ENCODE measurements at places on chromosomes 5 and 9. TPM values are rescaled to one million over a fixed set of nuclear protein-coding genes. Genes with fewer than 3 reads are reported as not detected.

Gene DNAI1
- total RNA-seq = 0.42 TPM

GRCh38 chr9:107874137-107874536, 384.6 kb upstream of the KLF4 start:
- H3K4me1 ChIP-seq = no peaks in the 10 kb centered on the region
- DNase-seq = no peak
- no peaks in the 10 kb centered on the region for H3K27me3 ChIP-seq
- no peak overlapping the region for H3K27ac ChIP-seq

DNA sequence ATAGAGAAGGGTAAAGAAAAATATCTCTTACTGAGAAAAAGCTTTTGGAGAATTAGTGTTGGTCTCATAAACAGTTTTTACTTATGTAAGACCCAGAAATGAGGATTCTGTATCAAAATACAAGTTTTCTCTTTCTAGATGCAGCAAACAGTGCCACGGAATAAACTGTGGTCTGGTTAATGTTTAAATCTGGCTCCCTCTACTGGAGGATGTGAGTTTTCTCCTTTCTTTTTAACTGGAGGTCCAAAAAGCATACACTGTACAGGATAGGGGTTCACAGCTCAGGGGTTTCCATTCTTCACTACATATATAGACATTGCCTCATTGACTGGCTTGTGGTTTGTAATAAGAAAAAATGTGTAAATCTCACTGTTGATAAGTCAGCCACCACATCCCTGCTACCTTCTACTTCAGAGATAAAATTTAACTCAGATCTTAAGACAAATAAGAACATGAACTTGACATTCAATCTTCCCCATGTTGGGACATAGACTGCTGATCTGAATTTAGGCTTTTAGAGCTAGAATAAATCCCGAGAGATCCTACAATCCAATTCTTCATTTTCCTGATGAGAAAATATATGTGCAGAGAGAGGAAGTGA, 98.9 kb downstream of the CFAP95 start:
- DNase-seq = no peak
- no peaks in the 10 kb centered on the region for H3K36me3 ChIP-seq
- H3K4me3 ChIP-seq = no peak overlapping the region
- H3K4me1 ChIP-seq = no peaks in the 10 kb centered on the region

DNA sequence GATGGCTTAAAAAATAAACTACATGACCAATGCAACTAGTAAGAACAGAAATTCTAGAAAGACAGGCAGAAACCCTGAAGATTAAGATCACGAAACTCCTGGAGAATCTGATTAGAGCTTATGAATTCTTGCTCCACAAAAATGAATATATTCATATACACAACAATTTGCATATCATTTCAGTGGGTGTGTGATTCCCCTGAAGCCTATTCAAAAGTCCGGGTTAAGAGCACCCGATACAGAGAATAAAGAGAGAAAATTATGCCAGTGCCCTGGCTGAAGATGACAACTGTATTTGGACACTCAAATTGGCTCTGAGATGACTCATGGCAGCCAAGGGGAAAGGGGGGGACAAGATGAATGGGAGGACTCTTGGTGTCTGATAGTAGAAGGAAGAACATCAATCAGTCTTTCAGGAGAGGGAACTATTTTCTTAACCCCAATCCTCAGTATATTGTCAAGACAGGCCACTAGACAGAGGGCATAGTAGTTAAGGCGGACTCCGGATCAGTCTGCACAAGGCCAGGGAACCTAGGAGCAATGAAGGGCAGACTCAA, 6.0 kb downstream of the TMOD1 start:
- H3K4me1 ChIP-seq = peaks cover 50% of the 10 kb centered on the region
- no peak overlapping the region for H3K27ac ChIP-seq
- H3K36me3 ChIP-seq = no peaks in the 10 kb centered on the region
- H3K4me3 ChIP-seq = no peak overlapping the region

DNA sequence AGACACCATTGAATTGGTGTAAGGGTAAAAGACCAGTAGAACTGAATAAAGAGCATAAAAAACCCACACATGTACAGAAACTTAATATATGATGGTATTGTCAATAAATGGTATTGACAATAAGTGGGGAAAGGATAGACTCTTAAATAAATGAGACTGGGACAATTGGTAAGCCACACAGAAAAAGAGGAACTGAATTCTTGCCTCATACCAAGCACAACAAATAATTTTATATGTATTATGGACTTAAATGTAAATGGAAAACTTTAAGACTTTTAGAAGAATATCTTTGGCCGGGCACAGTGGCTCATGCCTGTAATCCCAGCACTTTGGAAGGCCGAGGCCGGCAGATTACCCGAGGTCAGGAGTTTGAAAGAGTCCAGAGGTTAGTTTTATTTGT, 37.9 kb upstream of the PPP2CA start:
- no peaks in the 10 kb centered on the region for H3K27me3 ChIP-seq
- H3K4me1 ChIP-seq = no peaks in the 10 kb centered on the region
- peaks cover 8% of the 10 kb centered on the region for H3K36me3 ChIP-seq

DNA sequence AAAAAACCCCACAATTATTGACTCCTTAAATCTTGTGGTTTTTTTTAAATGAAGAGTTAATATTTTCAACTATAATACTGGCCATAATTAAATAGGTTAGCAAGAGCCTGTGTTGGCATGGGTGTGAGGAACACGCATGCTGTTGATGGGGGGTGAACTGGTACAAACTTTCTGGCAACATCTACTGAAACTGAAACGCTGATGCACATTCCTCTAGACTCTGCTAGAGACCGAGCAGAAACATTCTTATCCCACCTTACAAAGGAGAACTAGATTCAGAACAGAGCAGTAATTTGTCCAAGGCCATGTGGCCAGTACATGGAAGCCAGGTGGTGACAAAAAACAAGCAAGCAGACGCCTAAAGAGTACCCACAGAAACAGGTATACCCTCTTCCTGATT, 2.4 kb downstream of the BICD2 start:
- no peak for DNase-seq
- no peaks in the 10 kb centered on the region for H3K36me3 ChIP-seq
- H3K27ac ChIP-seq = no peak overlapping the region
- H3K27me3 ChIP-seq = no peaks in the 10 kb centered on the region
- no peaks in the 10 kb centered on the region for H3K4me1 ChIP-seq

DNA sequence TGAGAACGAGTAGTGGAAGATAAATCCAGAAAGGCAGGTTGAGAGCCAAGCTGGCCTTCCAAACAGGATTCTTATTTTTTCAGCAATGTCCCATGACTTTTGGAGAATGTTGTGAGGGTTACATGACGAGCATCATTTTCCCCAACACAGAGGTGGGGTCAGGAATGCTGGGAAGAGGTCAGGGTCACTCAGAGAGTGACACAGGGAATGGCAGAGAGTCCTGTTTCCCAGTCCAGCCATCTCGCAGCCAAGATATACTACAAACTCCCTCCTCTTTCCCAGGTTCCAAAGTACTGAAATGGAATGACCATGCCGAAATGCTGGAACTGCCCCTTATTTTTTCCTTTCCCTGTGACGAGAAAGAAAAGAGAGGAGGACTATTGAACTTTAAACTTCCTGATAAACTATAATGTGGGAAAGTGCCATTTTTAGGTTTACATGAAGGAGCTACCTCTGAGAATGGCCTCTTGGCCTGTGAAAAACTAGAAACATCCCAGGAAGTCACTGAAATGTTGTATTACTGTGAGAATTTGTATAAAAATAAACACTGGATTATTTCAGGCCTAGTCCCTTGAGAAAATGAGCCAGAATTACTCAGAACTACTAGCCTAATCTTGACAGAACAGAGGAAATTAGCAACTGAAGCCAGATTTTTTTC, 420.4 kb downstream of the CETN3 start:
- no peaks in the 10 kb centered on the region for H3K27me3 ChIP-seq
- no peaks in the 10 kb centered on the region for H3K4me1 ChIP-seq
- no peak overlapping the region for H3K27ac ChIP-seq
- H3K36me3 ChIP-seq = no peaks in the 10 kb centered on the region
- no peak for DNase-seq

Gene GPR151
- not detected for total RNA-seq

Measured in tibial nerve (tissue), 4 donors.